ENCODE measurements at places on chromosomes 6 and 20.
A peak's percentile ranks its signal among the peaks of the same experiment; 100 is the strongest.

DNA sequence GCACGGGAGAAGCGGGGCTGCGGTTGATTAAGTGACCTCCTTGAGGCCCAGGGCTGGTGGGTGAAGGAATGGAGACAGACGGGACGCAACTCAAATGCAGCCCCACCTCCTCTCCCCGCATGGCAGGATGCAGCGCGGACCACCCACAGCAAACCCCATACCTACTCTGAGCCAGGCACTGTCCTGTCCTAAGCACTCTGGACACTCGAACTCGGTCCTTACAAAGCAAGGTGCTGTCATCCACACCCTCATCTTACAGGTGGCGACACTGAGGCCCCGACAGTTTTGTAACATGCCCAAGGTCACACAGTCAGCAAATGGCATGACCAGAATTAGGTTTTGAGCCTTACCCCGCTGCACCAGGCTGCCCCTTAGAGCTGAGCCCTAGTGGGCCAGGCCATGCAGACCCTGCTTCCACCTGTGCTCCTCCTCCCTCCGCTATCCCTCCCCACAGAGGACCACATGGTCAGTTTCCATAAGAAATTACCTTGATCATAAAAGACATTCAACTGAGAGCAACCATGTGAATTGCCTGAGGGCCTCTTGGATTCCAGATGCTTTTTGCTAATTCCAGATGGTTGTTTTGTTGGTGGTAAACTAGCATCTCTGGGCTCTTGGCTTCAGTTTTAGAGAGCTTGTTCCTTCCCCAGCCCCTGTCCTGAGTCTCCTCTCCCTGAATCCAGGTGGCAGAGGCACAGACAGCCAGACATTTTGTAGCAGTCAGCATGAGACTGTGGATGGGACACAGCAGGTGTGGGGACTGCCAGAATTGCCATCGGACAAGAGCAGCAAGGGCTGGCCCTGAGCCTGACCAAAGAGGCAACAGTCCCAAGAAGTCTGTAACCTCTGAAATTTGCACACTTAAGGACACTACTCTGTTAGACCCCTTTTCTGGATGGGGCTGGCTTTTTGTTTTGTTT is 171.9 kb upstream of the PMEPA1 start:
- H3K36me3 ChIP-seq, result no peaks in the 10 kb centered on the region
- peaks cover 34% of the 10 kb centered on the region for H3K27me3 ChIP-seq
- DNase-seq, result peak; percentile 51
- no peak overlapping the region for H3K4me3 ChIP-seq

- H3K27ac ChIP-seq, result no peak overlapping the region
- no peak for DNase-seq
- no peaks in the 10 kb centered on the region for H3K36me3 ChIP-seq
- peaks cover 29% of the 10 kb centered on the region for H3K4me1 ChIP-seq
Measured at GRCh38 chr6:113364766-113365165, 492.4 kb upstream of the MARCKS start.

DNA sequence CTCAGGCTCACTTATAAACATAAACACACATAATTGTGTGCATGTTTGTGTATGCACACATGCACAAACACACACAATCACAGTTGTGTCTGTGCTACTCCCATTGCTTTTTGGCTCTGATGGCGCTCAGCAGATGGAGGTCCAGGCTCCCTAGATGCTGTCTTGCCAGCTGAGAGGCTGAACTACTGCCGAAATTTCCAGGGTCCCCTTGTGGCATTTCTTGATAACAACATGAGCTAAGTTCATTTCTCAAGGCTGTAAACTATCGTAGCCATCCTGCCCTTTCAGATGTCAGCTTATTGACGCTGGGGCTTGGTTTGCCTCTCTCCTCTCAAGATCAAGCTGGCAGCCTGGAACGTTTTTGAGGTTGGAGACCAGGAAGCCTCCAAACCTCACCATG is 313.9 kb upstream of the RNF24 start:
- H3K4me3 ChIP-seq, result no peak overlapping the region
- peaks cover 3% of the 10 kb centered on the region for H3K4me1 ChIP-seq
- DNase-seq, result no peak
- peaks cover 4% of the 10 kb centered on the region for H3K27me3 ChIP-seq
- no peaks in the 10 kb centered on the region for H3K36me3 ChIP-seq
- H3K27ac ChIP-seq, result no peak overlapping the region

DNA sequence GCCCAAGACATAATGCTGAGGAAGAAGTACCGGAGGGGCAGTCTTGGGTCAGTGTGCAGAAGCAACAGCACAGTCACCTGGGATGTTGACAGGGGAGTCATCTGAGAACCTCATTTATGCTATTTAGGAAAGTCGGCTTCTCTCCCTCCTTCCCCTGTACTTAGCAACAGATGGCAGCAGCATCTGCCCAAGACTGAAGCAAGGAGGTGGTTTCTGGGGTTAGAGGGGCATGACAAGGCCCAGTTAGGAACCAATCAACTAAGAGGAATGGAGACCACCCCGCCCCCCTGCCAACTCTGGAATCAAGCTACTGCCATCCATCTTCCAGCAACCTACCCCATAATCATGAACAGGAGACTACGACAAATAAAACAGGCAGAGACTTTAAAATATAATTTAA is 21.7 kb downstream of the RIPK1 start:
- no peak overlapping the region for H3K4me3 ChIP-seq
- peaks cover 36% of the 10 kb centered on the region for H3K36me3 ChIP-seq
- H3K27ac ChIP-seq, result no peak overlapping the region
- H3K27me3 ChIP-seq, result no peaks in the 10 kb centered on the region

GRCh38 chr6:30898750-30899360 is 9.2 kb upstream of the GTF2H4 start:
- peaks cover 8% of the 10 kb centered on the region for H3K4me1 ChIP-seq
- DNase-seq, result no peak
- H3K4me3 ChIP-seq, result no peak overlapping the region
- peaks cover 9% of the 10 kb centered on the region for H3K36me3 ChIP-seq

DNA sequence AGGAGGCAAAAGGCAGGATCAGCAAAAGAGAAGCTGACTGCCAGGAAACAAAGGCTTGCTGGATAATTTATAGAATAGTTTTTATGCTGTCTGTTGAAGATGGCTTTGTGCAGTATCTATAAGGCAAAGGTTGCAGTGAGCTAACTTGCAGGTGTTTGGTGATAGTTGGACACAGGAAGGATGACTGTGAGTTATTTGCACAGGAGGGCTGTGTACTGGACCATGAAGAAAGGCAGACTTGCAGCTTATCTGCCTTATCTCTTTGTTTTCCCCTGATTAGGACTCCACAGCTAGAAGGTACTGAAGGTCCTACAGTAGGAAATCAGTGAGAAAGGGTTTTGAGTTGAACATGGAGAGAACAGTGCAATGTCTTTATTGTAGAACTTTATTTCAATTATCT is 2.1 kb downstream of the BTN1A1 start:
- no peak for DNase-seq
- peaks cover 62% of the 10 kb centered on the region for H3K27me3 ChIP-seq
- no peaks in the 10 kb centered on the region for H3K36me3 ChIP-seq
- peaks cover 9% of the 10 kb centered on the region for H3K4me1 ChIP-seq

DNA sequence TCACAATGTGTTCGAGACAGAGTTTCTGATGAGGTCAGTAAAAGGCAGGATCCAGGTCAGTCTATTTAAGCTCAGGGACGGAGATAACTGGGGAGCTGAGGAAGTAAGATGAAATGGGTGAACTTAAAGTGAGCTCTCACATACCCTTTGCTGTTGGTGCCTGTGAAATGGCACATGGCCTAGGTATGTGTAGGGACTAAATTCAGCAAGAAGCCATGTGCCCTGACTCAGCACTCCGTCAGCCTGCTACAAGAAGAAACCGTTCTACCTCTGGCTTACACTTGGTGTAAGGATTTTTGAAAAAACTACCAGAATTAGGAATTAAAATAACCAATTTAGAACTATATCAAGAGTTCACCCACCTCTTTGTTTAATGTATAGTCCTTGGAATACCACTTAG is 41.1 kb upstream of the TRDN start:
- no peaks in the 10 kb centered on the region for H3K4me1 ChIP-seq
- H3K36me3 ChIP-seq, result no peaks in the 10 kb centered on the region
- DNase-seq, result no peak
- H3K4me3 ChIP-seq, result no peak overlapping the region
- H3K27me3 ChIP-seq, result no peaks in the 10 kb centered on the region

DNA sequence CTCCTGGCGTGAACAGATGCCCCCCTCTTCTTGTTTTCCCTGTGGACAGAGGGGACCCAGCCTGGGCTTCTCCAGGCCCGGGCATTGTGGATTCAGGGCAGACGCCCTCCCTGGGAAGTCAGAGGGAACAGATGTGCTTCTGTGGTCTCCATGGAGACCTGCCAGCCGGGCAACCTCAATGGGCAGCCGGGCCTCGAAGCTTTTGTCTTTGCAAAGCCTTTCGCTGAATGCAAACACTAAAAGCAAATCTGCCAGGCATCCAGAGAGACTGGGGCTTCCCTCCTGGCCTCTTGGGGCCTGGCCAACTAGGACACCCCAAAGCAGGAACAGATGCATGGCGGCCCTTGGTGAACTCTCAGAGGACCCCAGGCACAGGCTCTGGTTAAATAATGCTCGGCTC is 370.0 kb upstream of the SULF2 start:
- H3K27me3 ChIP-seq, result peaks cover 12% of the 10 kb centered on the region
- no peaks in the 10 kb centered on the region for H3K36me3 ChIP-seq
- no peak for DNase-seq
- H3K4me1 ChIP-seq, result peaks cover 19% of the 10 kb centered on the region
- no peak overlapping the region for H3K4me3 ChIP-seq
- no peak overlapping the region for H3K27ac ChIP-seq

DNA sequence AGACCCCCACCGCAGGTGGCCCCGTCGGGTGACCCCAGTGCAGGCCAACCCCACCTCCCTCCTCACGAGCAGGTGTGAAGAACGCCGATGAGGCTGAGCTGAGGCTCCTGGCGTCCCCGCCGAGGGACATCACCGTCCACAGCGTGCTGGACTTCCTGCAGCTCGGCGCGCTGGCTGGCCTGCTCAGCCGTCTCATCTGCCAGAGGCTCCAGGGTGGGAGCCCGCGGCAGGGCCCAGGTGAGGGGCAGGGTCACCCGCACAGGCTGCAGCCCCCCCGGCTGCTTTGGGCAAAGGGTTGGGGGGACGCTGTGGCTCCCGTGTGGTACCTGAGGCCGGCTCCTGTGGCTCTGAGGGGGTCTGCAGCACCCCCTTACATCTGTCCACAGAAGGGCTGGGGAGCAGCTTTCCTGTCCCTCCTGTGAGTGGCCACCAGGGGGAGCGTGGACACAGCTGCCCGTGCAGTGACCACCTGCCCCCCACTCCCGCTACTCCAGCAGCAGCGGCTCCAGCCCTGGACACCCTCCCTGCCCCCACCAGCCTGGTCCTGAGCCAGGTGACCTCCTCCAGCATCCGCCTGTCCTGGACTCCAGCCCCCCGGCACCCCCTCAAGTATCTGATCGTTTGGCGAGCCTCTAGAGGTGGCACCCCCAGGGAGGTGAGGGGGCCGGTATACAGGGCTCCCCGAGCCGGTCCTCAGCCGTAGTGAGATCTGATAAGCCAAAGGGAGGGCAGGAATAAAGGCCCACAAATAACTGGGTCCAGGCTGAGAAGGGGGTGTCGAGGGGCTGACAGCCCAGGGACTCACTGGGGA is 16.5 kb downstream of the COL20A1 start:
- H3K4me3 ChIP-seq, result no peak overlapping the region
- H3K36me3 ChIP-seq, result no peaks in the 10 kb centered on the region
- peaks cover 3% of the 10 kb centered on the region for H3K4me1 ChIP-seq
- H3K27me3 ChIP-seq, result peaks cover 4% of the 10 kb centered on the region
- peak overlapping the region; percentile 36 for H3K27ac ChIP-seq

DNA sequence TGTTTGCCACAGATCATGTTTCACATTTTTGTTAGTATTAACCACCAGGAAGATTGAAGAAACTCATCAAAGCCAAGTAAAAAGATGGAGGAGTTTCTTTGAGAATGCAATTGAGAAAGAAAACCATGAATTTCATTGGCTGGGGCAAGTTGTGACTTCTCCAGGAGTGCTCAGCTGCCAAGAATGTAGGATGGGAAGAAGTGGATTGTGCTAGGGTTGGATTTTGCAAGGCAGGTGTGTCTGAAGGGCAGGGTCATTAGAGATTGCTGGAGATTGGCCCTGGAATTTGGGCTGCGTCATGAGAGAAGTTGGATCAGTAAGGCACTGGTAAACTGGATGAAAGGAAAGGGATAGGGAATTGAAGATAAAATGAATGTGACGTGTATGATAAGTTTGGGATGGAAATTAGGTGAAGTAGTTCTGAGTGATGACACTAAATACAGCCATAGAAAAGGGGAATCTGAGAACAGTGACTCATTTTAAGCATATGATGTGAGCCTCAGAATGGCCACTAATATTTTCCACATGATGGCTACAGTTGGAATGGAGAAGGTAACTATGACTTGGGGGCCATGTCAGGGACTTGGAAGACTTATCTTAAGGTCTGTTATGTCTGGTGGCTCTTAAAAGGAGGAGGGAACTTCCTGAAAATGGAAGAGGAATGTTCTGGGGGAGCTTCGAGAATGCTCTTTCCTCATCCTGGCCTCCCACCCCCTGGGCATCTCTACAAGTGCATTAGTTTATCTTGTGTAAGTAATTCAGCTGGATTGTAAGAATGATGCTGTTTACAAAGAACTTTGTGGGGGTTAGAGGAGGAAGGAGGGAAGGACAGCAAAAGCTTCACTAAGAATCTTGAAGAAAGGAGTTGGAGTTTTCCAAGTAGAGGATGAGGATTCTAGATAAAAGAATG is 27.8 kb upstream of the ERVFRD-1 start:
- peak overlapping the region; percentile 3 for H3K27ac ChIP-seq
- H3K4me3 ChIP-seq, result no peak overlapping the region
- peaks cover 14% of the 10 kb centered on the region for H3K36me3 ChIP-seq
- no peaks in the 10 kb centered on the region for H3K27me3 ChIP-seq

- no peak overlapping the region for H3K27ac ChIP-seq
- no peaks in the 10 kb centered on the region for H3K36me3 ChIP-seq
- H3K4me1 ChIP-seq, result no peaks in the 10 kb centered on the region
- H3K27me3 ChIP-seq, result no peaks in the 10 kb centered on the region
- no peak overlapping the region for H3K4me3 ChIP-seq
Measured at GRCh38 chr6:106715922-106716321, 86.5 kb downstream of the QRSL1 start.

DNA sequence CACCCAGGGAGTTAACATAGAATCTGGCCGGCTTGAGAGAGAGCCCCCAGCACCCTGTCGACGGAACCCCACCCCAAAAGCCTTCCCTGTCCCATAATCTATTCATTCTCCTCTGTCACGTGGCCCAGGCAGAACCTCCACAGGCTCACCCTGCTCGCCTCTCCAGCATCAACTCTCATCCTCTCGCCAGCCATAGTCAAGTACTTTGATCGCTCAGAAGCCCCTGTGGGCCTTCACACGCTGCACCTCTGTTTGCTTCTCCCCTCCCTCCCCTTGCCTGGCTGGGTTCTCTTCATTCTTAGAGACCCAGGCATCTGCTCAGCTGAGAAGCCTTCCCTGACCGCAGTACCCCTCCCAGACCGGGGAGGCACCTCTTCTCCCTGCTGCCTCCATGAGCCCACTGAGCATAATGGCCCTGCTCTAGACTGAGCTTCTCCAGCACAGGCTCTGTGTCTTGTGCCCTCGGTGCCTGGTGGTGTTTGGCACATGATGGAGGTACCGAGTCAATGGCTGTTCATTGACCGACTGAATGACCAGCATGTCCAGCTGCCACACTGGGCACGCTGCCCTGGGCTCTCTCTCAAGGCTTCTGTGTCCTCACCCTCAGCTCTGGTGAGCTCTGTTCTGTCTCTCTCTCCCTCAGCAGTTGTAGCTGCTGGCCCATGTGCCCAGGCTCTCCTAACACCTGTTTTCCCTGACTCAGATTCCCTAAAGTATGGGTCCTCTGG is 33.7 kb downstream of the PKIG start:
- no peak overlapping the region for H3K4me3 ChIP-seq
- no peaks in the 10 kb centered on the region for H3K27me3 ChIP-seq
- H3K36me3 ChIP-seq, result peaks cover 14% of the 10 kb centered on the region
- H3K4me1 ChIP-seq, result peaks cover 5% of the 10 kb centered on the region
